Progenitor cell of endocrine pancreas (in vitro differentiated cells): ENCODE measurements at places on chromosomes 11 and 22.

GRCh38 chr11:63427971-63428508, 58.5 kb downstream of the SLC22A9 start:
- H3K4me1 ChIP-seq: no peaks in the 10 kb centered on the region
- no peaks in the 10 kb centered on the region for H3K36me3 ChIP-seq
- no peak overlapping the region for H3K27ac ChIP-seq
- H3K4me3 ChIP-seq: no peak overlapping the region

DNA sequence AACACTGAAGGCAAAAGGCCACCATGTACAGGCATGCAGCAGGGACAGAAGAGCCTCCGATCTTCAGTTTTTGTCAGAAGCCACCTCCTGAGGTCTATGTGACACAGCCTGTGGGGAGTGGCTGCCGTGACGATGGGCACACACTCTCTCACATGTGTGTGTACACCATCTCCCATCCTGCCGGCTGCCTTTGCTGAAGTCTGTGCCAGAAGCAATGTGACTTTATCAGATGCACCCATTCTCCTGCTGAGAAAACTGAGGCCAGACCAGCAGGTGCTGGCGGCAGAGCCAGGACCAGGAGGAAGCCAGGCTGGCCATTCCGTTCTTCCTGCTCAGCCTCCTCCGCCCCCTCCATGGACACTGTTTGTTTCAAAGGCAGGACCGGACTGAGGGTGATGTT, 16.7 kb downstream of the SHANK2 start:
- no peak overlapping the region for H3K4me3 ChIP-seq
- peaks cover 26% of the 10 kb centered on the region for H3K36me3 ChIP-seq
- no peaks in the 10 kb centered on the region for H3K27me3 ChIP-seq
- no peak overlapping the region for H3K27ac ChIP-seq
- no peak for DNase-seq

DNA sequence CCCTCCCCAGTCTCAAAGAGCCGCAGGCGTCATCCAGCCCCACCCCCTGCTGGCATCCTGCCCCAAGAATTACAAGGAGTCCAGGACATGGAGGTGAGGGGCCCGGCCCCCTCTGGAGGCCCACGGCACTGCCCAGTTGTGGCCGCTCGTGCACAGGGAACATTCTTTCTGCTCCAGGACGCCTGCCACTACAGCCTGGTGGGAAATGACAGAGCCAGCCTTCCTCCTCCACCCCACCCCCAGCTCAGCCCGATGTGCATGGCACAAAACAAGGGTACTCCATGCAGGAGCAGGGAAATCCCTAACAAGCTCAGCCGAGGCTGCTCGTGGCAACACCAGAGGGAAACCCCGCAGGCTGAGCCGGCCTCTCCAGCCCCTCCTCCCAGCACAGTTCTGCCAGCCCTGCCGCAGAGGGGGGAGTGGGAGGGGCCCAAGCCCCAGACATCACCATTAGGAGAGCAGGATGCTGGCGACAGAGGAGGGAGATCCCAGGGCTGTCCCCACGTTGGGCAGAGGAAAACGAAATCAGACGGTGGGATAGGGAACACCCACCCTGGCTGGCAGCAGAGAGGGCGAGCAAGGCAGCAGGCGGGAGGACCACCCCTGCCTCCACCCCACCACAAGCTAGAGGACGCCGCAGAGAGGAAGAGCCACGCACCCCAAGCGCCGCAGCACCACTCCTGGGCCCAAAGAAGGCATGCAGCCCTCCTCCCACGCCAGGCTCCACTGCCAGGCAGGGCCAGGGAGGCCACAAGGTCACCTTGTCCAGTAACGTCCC, 10.0 kb downstream of the IGSF9B start:
- H3K4me3 ChIP-seq: no peak overlapping the region
- peaks cover 41% of the 10 kb centered on the region for H3K27me3 ChIP-seq
- H3K36me3 ChIP-seq: no peaks in the 10 kb centered on the region
- no peak for DNase-seq
- no peak overlapping the region for H3K27ac ChIP-seq
- H3K4me1 ChIP-seq: peaks cover 4% of the 10 kb centered on the region

DNA sequence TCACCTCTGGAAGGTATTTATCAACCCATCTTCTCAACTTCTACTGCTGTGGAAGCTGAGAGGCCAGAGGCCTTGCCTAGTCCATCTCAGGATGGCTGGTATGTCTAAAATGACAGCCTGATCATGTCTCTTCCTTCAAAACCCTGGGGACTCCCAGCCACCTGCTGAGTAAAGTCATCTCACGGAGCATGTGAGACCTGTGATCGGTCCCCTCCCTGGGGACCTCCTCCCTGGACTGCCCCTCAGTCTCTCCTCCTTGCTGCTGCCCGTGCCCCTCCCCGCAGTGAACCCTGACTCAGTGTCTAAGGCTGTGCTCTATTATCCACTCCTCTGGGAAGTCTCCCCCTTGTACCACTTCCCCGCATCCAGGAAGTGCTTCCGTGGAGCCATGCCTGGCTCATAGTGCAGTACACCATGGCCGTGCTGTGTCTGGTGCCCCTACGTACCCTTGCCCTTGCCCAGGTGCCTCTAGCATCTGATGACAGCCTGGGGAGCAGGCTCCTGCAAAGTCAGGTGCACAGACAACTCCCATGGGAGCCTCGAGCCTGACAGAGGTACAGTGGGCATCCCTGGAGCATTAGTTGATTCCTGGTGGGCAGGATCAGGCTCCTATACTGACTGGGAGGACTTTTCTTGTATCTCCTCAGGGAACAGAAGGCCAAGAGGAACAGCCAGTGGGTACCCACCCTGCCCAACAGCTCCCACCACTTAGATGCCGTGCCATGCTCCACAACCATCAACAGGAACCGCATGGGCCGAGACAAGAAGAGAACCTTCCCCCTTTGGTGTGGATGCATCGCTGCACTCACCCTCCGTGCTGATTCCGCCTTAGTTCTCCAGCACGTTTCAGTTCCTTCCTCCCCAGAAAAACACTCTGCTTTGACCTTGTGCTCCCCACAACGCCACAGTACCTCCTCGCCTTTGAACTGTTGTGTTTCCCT, 13.8 kb downstream of the SMARCB1 start:
- no peak overlapping the region for H3K4me3 ChIP-seq
- no peak for DNase-seq
- peaks cover 6% of the 10 kb centered on the region for H3K4me1 ChIP-seq

GRCh38 chr11:103112364-103112763, 3.1 kb downstream of the DYNC2H1 start:
- H3K4me3 ChIP-seq: no peak overlapping the region
- no peaks in the 10 kb centered on the region for H3K4me1 ChIP-seq
- H3K36me3 ChIP-seq: peaks cover 9% of the 10 kb centered on the region
- DNase-seq: no peak
- H3K27me3 ChIP-seq: no peaks in the 10 kb centered on the region

- H3K4me3 ChIP-seq: no peak overlapping the region
- H3K36me3 ChIP-seq: no peaks in the 10 kb centered on the region
- H3K4me1 ChIP-seq: no peaks in the 10 kb centered on the region
- DNase-seq: no peak
- no peak overlapping the region for H3K27ac ChIP-seq
- peaks cover 33% of the 10 kb centered on the region for H3K27me3 ChIP-seq
Observed at GRCh38 chr11:128492903-128493569, 94.3 kb downstream of the ETS1 start.

GRCh38 chr11:2444821-2445745, at the start of gene KCNQ1:
Gene KCNQ1 (plus strand): TSS chr11:2445008. CDS start chr11:2445099, 91 bp downstream.
- H3K27ac ChIP-seq: no peak within 1 kb of the TSS
- H3K4me3 ChIP-seq: peak within 1 kb of the TSS; percentile 67
- H3K27me3 ChIP-seq: peaks cover 68% of the 10 kb centered on the region

- DNase-seq: no peak
- H3K4me3 ChIP-seq: no peak overlapping the region
- peaks cover 20% of the 10 kb centered on the region for H3K27me3 ChIP-seq
Observed at GRCh38 chr11:86551288-86552092, 120.9 kb downstream of the ME3 start.

- no peaks in the 10 kb centered on the region for H3K27me3 ChIP-seq
- H3K27ac ChIP-seq: no peak overlapping the region
- DNase-seq: no peak
Observed at GRCh38 chr11:22130462-22131053, 62.3 kb upstream of the ANO5 start.

DNA sequence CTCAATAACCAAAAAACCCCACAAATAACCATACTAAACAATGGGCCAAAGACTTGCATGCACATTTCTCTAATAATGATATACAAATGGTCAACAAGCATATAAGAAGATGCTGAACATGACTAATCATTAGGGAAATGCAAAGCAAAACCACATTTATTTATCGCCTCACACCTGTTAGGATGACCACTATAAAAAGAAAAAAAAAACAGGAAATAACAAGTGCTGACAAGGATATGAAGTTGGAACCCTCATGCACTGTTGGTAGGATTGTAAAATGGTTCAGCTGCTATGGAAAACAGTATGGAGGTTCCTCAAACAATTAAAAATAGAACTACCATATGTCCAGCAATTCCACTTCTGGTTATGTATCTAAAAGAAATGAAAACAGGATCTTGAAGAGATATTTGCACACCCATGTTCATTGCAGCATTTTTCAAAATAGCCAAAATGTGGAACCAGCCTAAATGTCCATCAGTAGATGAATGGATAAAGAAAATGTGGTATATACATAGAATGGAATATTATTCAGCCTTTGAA, 66.2 kb downstream of the AMBRA1 start:
- no peaks in the 10 kb centered on the region for H3K36me3 ChIP-seq
- H3K27me3 ChIP-seq: no peaks in the 10 kb centered on the region
- no peak overlapping the region for H3K4me3 ChIP-seq
- no peak for DNase-seq
- H3K4me1 ChIP-seq: peaks cover 14% of the 10 kb centered on the region

- H3K27ac ChIP-seq: no peak overlapping the region
- H3K36me3 ChIP-seq: no peaks in the 10 kb centered on the region
- H3K27me3 ChIP-seq: no peaks in the 10 kb centered on the region
- no peak overlapping the region for H3K4me3 ChIP-seq
Observed at GRCh38 chr22:29596408-29596807, 7.0 kb upstream of the NF2 start.

DNA sequence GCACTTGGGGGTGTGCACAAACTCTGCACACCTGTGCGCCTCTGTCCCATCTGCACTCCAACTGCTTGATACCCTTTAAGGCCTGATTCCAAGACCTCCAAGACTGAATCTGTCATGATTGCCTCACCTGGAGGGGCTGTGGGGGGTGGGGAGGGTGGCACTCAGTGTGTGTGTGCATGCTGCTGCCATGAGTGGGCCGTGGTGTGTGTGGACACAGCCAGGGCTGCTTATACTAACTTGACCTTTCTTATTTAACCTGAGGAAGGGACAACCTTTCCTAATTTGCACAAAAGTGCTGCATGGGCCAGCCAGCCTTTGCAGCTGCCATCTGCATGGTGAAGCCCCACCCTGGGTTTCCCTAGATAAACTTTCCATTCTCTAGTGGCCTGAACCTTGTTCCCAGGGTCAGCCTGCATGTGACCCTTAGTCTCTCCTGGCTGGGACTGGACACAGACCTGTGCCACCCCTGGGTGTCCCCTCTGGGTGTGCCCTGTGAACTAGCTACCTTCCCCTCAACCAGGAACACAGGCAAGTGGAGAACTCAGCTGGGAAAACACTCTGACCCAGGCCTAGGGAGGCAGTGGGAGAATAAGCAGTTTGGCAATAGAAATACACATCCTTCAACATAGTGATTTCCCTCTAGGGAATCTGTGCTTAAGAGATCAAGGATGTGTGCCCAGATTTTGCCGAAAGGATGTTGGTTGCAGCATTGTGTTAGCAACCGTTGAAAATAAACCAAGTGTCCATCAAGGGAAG, 45.4 kb upstream of the DKK3 start:
- H3K4me3 ChIP-seq: no peak overlapping the region
- H3K27ac ChIP-seq: no peak overlapping the region
- no peaks in the 10 kb centered on the region for H3K27me3 ChIP-seq
- H3K36me3 ChIP-seq: no peaks in the 10 kb centered on the region
- no peaks in the 10 kb centered on the region for H3K4me1 ChIP-seq
- no peak for DNase-seq

- H3K27me3 ChIP-seq: peaks cover 10% of the 10 kb centered on the region
- DNase-seq: no peak
- H3K4me3 ChIP-seq: no peak overlapping the region
Observed at GRCh38 chr11:118042796-118043195, 34.1 kb upstream of the TMPRSS4 start.

DNA sequence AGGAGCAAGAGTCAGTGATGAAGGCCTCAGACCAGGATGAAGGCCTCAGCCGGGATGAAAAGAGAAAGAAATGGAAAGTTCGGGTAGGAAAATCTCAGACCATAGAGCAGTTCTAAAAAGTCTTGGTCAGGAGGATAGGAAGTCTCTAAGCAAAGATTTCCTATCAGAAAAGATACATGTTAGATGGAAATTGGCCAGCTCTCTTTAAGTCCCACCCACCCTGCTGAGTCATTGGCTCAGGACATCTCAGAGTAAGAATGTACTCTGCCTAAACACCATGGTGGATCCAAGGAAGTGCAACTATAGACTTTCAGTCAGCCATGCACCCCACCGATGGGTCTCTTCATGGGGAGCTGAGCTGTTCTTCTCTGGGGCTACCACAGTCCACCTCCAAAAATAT, 4.4 kb downstream of the OR8B3 start:
- no peaks in the 10 kb centered on the region for H3K36me3 ChIP-seq
- no peak overlapping the region for H3K4me3 ChIP-seq
- no peak overlapping the region for H3K27ac ChIP-seq
- DNase-seq: no peak
- H3K4me1 ChIP-seq: no peaks in the 10 kb centered on the region

DNA sequence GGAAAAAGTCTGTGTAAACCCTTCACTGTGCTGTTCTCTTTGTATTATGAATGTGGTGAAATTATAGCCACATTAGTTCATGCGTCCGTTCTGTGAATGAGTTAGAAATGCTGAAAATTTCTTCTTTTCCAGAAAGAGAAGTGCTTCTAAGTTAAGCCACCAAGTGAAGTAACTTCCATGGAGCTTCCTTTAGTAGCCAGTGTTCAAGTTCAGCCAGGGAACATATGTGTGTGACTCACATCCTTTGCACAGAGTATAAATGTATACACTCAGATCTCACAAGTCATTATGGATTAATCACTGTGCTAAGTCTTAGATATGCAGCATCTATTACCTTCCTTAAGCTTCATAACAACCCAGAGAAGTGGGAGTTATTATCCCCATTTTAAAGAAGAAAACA, 3.1 kb upstream of the MMP8 start:
- DNase-seq: no peak
- H3K27ac ChIP-seq: no peak overlapping the region
- no peaks in the 10 kb centered on the region for H3K4me1 ChIP-seq
- H3K27me3 ChIP-seq: no peaks in the 10 kb centered on the region
- H3K36me3 ChIP-seq: no peaks in the 10 kb centered on the region

DNA sequence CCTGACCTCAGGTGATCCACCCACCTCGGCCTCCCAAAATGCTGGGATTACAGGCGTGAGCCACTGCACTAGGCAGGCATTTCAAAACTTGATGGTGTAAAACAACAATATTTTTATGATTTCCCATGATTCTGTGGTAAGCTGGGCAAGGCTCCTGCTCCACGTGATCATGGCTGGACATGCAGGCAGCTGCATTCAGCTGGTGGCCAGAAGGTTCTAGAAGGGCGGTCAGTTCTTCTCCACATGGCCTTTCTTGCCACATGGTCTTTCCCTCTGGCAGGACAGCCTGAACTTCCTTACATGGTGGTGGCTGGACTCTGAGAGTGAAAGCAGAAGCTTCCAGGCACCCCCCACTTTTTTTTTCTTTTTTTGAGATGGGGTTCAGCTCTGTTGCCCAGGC, 9.9 kb upstream of the RASD2 start:
- no peaks in the 10 kb centered on the region for H3K36me3 ChIP-seq
- no peak for DNase-seq
- H3K4me1 ChIP-seq: no peaks in the 10 kb centered on the region
- H3K27ac ChIP-seq: no peak overlapping the region
- no peak overlapping the region for H3K4me3 ChIP-seq
